ENCODE measurements at places on chromosomes 2 and 18. TPM values are rescaled to one million over a fixed set of nuclear protein-coding genes. Genes with fewer than 3 reads are reported as not detected.
A peak's percentile ranks its signal among the peaks of the same experiment; 100 is the strongest.

- peak; percentile 70 for DNase-seq
Measured at GRCh38 chr2:177692783-177693269, 300.3 kb downstream of the AGPS start.

DNA sequence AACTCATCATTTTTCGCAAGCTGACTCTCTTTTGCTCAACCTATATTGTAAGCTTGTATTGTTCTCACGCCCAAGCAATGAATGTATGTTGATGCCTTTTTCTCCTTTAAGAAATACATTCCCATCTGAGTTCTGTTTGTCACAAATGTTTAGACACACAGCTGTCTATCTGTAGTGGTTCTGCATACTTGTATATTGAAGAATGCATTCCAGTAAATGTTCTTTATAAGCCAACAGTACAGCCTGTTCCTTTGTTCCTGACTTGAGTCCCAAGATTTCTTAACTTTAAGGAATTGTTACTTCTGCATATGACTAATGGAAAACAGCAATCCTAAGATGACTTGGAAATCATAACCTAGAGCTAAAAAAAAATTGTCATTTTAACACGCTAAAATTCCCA, 849.1 kb upstream of the POU3F3 start:
- DNase-seq: no peak

- DNase-seq: peak; percentile 65
Measured at GRCh38 chr2:38407111-38407682, 30.1 kb upstream of the ATL2 start.

GRCh38 chr18:44651918-44652572, 28.6 kb upstream of the SETBP1 start:
- no peak for DNase-seq

GRCh38 chr18:57864615-57865121, 61.6 kb upstream of the ATP8B1 start:
- peak; percentile 65 for DNase-seq

Gene FOXI3
- 1.5 TPM for total RNA-seq

Gene RBKS
- 1.1 TPM for total RNA-seq

Gene ECEL1
- total RNA-seq: not detected

DNA sequence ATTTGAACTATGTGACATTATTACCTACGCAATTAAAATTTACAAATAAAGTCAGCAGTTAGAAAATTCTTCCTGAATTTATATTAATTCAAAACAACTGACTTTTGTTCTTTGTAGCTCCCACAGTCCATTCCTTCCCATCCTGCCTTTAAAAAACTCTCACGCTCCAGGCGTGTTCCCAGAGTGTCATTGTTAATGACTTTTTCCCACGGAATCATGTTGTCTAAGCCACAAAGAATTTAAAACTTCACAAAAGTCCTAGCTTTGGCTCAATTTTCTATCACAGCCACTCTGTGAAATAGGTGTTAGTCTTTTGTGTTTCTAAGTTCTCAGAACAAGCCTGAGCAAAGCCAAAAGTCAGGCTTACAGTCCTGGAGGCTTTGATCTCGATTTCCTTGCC, 26.5 kb downstream of the SLC1A4 start:
- DNase-seq: no peak

DNA sequence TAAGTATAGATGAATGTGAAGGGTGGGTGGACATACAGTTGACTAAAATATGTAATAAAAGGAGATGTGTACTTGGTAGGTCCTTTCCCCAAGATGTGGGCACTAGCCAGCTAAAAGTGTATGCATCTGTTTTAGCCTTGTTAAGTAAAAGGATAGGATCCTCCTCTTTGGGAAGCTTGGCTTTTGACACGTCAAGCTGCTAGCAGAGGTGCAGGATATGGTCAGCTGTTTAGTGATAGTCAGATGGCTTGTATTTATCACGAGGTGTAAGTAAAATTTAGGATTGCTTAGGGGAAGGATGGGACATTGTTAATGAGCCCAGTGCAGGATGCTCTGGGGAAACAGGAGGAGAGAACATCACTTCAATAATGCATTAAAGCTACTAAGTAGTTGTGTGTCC, 1.5 kb downstream of the MFSD6 start:
- no peak for DNase-seq

DNA sequence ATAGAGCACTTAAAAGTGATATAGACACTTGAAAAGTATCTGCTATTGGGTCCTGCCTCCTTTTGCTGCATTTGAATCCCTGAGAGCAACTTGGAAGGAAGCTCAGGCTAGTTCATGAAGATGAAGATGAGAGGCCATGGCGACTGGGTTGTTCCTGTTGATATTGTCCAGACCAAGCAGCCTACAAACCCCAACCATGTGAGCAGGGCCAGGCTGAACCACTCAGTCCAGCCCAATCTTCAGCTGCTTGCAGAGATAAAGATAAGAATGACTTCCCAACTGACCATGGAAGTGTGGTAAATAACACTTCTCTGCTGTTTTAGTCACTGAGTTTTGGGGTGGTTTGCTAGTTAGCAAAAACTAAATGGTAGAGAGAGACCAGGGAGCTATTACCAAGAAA, 417.6 kb downstream of the SOX11 start:
- DNase-seq: no peak

DNA sequence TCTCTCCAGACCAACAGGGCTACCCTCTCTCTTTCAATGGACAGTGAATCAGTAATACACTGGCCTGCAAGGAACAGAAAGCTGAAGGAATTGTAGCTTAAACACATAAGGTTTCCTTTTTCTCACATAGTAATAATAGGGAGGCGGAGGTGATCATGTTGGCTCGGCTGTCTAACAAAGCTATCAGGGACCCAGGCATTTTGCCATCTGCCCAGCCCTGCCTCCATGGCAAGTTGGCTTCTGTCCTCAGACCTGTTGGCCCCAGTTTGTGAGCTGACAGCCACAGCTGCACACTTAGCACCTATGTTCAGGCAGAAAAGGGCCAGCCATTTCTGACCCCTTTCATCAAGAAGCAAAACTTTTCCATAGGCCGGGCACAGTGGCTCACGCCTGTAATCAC, 2.0 kb upstream of the CHRNG start:
- DNase-seq: no peak

Gene TMEM178A
- total RNA-seq: 1.5 TPM

DNA sequence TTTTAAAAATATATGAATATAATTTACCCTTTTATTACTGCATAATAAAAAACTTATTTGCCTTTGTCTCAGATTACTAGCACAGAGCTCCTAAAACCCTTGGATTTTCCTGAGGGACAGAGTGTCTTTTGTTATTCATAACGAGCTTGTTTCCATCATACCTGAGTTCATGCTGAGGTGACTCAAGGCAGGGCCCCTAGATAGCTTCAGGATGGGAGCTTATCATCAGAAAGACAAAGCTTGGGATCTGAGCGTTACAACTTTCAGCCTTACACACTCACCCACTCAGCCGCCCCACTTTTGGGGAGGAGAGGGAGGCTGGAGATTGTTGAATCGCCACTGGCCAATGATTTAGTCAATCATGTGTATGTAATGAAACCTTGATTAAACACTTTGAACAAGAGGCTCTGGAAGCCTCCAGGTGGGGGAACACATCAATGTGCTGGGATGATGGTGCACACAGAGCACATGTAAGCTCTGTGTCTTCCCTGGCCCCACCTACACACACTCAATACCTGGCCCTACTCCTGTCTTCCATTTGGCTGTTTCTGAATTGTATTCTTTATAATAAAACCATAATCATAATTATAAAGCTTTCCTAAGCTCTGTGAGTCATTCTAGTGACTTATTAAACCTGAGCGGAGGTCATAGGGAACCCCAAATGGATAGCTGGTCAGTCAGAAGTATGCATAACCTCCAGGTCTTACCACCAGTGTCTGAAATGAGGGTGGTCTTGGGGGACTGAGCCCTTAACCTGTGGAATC, 28.5 kb upstream of the DNAH7 start:
- no peak for DNase-seq

Gene DPYSL5
- not detected for total RNA-seq

- DNase-seq: peak; percentile 53
Measured at GRCh38 chr2:218991674-218992168, 1.5 kb downstream of the CRYBA2 start.

GRCh38 chr2:59297816-59298215, 1056.7 kb upstream of the FANCL start:
- DNase-seq: no peak

Gene DSG3
- total RNA-seq: 383 TPM

- peak; percentile 48 for DNase-seq
Measured at GRCh38 chr2:16100006-16100405, 159.7 kb downstream of the MYCN start.

GRCh38 chr2:171150694-171151285, 9.9 kb downstream of the TLK1 start:
- DNase-seq: no peak

DNA sequence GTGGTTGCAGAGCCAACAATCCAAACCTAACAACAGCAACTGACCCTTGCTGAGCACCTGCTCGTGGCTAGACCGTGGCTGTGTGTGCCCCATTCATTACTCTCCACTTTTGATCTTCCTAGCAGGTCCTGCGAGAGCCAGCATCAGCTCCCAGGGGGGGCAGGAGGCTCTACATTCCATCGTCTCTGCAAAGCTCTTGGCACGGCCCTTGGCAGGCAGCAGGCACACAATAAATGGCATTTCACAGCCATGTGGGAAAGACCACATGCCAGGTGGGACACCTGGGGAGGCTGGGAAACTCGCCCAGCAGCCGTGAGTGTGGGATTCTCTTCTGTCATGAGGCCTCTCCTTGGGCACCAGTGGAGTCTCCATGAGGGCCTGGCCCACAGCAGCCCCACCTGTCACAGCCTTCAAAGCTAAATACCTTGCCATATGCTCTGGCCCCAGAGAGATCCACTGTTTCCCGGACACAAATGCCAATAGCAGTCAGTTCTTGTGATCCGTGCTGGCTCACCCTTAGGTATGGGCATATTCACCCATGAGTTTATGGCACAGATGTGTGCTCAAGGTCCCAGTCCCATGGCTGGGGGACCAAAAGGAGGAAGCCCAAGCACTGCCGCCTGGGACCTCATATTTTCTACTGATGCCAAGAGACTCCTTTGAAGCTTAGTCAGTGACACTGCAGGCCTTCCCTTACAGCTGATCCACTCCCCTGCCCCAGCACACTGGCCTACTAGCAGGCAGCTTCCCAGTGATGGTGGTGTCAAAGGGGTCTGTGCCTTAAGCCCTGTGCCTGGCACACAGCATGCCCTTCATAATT, 6.8 kb upstream of the TEX51 start:
- no peak for DNase-seq

Gene MC4R
- not detected for total RNA-seq

DNA sequence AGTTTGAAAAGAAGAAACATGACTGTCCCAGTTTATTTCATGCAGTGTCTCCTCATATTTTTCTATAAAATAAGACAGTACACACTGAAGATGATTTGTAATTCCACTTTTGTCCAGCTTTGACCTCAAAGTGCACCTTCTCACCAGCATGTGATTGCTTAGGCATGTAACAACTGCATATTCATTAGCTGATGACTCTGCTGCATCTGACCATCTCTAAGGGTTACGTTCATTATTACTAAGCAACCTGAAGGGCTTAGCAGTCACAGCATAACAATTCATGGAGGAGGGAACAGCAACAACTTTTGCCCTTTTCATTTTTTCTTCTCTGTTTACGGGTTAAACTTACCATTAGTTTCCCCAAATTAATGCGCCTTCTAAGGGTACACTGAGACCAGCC, 330.6 kb upstream of the PIK3C3 start:
- DNase-seq: peak; percentile 45

DNA sequence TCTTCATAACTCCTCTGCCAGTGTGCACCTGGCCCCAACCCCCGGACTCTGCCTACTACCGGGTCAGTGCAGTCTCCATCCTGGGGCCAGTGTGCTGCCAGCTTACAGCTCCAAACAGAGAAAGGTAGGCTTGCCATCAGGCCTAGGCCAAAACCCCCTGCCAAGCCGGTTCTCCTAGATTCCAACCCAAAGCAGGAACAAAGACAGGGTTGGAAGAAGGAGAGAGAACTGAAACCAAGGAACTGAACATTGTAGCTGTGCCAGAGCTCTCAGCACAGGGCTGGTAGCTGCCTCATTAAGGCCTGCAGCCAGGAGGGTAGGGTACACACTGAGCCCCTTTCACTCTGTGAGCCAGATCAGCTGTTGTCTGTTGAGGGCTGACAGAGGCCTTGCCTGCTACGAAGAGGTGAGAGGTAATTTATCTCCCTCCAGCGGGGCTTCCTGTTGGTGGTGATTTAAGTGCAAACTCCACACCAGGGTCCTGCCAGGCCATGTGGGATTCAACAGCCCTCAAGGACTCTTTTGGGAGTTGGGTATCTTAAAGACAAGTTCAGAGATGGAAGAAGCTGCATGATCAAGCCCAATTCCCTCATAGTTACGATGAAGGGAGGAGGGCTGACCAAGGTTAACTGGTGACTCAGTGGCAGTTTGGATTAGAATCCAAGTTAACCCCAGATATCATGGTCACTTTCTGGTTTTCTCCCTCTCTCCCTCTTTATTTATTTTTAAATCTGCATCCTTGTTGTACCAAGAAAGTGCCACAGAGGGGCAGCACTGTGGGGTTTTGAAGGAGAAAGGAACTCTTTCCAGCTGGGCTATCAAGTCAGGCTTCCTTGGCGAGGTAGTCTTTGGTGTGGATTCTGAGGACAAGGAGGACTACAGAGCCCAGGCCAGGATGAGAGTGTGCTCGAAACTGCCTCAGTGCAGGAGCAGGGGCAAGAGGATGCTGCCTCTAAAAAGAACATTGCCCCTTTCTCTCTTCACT, 48.1 kb downstream of the CYRIA start:
- no peak for DNase-seq

GRCh38 chr2:216888887-216889622, 29.2 kb upstream of the TNP1 start:
- DNase-seq: peak; percentile 10

DNA sequence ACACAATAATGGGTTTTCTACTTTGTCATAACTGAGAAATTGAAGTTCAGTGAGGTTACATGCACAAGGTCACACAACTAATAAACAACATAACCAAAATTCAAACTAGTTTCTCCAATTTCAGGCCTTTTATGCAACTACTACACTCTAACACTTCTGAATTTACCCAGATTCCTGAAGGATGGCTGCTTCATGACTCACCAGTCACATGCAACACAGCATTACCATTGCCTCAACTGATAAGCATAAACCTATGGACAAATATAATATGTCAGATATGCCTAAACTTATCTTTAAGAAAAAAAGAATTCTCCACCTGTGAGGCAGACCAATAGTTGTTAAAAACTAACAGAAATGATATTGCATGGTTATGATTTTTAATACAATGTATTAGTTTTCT, 586.5 kb upstream of the SLC8A1 start:
- no peak for DNase-seq

All from mammary epithelial cell (primary cell).